ENCODE measurements at places on chromosomes 11 and 22. TPM values are rescaled to one million over a fixed set of nuclear protein-coding genes. Genes with fewer than 3 reads are reported as not detected.

The OSBP2 gene
- 1.4 TPM for total RNA-seq

GRCh38 chr11:14356342-14356741 lies 2.6 kb downstream of the RRAS2 start:
- no peak for DNase-seq

DNA sequence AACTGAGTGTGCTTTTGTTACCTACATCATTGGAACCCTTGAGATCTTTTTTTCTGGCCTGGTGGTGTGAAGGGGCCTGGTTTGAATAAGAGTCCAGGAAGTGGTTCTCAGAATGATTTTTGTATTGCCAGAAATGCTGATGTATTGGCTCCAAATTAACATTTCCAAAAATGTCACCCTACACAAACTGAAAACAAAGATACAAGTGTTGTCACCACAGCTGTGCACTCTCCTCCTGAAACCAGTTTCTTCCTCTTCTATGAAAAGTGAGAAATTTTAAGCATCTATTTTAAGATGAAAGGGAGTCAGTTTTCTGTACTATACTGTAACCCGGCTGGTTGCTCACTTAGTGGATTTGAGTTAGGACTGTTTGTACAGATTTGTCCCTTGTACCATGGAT lies 218.8 kb downstream of the PGR start:
- no peak for DNase-seq

The GLYAT gene
- not detected for total RNA-seq

DNA sequence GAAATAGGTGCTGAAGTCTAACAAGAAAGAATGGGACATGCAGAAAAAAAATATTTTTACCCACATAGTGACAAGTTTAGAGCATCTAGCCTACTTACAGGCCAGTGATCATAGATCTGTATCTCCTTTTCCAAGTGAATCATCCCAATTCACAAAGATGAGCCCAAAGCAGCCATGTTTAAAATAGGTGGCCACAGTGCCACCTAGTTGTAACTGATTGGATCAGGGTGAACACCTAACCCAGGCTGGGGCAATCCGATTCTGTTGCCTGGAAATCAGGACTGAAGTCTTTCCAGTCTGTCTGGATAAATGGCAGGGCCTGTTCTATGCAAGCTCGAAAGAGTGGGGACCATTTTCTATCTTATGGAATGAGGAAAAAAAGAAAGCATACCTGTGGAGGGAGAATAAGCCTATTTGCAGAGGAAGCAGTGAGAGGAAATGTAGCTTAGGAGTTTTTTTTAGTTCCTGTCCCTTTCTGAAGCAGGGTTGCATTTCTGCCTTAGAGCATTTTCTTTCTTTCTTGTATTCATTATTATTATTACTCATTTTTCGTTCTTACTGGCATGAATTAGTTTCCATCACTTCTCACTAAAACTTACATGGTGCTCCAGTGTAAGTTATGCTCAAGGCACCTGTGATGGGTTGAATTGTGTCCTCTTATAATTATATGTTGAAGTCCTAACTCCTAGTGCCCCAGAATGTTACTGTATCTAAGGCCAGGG lies 113.2 kb upstream of the RAG2 start:
- DNase-seq: no peak

DNA sequence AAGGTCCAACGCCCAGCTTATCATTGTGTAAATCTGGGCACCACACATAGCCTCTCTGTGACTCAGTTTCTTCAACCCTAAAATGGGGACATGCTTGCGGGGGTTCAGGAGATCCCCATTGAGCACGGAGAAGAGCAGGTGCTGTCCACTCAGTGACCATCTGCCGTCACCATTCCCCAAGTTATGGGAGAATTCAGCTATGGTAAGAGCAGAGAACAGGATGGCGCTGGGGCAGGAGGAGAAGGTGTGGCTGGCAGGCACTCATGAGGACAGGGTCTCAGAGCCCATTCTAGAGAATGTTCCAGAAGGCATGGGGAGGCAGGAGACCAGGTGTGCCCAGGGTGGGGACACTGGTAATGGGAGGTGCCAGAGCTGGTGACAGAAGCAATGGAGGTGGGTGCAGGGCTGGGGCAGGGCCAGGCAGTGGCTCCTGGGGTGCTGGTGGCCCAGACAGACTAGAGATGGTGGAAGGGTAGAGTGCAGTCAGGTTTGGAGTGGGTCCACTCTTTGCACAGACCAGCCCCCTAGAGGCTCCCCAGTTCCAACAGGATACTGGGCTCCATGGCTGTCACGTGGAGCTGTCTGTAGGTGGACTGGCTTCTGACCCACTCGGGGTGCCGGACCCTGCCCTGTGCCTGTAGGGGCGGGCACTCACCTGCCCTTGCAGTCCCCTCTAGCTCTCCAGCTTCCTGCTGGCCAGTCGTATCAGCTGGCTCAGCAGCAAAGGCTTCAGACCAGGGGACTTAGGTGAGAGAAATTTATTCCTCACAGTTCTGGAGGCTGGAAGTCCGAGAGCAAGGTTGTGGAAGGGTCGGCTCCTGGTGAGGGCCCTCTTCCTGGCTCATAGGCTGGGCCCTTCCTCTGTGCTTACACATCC lies 84.7 kb downstream of the CDKN1C start:
- peak; percentile 13 for DNase-seq

- DNase-seq: no peak
Observed at GRCh38 chr11:12668166-12668565, 6.1 kb upstream of the TEAD1 start.

The H19 gene
- total RNA-seq: 302 TPM

GRCh38 chr11:125443767-125444311 lies 52.2 kb downstream of the FEZ1 start:
- DNase-seq: no peak

- no peak for DNase-seq
Observed at GRCh38 chr22:17890245-17890671, 116.0 kb upstream of the BID start.

The CD3D gene
- 1.5 TPM for total RNA-seq

DNA sequence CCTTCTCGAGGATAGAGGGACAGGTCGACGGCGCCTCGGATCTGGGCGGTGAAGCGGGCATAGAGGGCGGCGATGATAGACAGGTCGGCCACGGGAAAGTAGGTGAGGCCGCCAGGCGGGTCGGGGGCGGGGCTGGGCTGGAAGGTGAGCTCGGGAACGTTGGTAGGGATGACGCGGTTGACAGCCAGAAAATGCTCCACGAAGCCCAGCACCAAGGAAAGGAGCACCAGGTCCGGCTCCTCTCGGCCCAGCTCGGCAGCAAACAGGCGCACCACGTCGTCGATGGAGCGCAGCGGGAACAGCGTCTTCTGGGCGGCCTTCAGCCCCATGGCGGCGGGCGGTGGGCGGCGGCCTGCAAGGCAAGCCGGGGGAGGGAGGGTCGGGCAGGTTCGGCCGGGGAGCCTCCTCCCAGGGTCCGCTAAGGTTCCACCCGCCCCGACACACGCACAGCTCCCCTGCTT lies 540 bp downstream of the MEN1 start:
- no peak for DNase-seq

DNA sequence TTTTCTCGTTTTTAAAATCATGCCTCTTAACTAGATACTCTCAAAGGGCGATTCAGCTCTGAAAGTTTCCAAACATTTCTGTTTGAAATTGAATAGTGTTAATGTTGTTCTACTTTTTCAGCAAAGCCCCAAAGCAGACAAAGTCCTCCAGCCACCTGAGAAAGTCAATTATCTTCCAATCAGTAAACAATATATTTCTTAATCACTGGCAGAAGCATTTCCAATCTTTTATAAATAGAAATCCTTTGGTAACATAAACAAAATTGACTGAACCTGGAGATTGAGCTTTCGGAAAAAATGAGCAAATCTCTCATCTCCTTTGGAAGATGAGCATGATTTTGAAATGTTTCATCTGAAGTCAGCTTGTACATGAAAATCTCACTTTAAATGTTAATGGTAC lies 84.4 kb upstream of the FIBIN start:
- DNase-seq: no peak

DNA sequence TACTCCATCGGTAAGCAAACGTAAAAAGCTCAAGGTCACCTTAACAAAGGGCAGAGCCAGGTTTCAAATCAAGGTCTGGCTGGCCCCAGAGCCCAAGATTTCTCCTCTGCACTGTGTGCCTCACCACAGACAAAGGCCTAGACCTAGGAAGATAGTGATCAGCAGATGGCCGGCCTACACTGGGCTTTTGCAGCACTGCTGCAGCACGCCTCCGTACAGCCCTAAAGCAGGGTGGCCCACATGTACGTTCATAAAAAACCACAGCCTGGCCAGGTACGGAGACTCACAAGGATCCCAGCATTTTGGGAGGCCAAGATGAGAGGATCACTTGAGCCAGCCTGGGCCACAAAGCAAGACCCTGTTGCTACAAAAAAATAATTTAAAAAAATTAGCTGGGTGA lies 106.3 kb upstream of the PITPNB start:
- peak; percentile 4 for DNase-seq

The F2 gene
- total RNA-seq: 0.12 TPM

DNA sequence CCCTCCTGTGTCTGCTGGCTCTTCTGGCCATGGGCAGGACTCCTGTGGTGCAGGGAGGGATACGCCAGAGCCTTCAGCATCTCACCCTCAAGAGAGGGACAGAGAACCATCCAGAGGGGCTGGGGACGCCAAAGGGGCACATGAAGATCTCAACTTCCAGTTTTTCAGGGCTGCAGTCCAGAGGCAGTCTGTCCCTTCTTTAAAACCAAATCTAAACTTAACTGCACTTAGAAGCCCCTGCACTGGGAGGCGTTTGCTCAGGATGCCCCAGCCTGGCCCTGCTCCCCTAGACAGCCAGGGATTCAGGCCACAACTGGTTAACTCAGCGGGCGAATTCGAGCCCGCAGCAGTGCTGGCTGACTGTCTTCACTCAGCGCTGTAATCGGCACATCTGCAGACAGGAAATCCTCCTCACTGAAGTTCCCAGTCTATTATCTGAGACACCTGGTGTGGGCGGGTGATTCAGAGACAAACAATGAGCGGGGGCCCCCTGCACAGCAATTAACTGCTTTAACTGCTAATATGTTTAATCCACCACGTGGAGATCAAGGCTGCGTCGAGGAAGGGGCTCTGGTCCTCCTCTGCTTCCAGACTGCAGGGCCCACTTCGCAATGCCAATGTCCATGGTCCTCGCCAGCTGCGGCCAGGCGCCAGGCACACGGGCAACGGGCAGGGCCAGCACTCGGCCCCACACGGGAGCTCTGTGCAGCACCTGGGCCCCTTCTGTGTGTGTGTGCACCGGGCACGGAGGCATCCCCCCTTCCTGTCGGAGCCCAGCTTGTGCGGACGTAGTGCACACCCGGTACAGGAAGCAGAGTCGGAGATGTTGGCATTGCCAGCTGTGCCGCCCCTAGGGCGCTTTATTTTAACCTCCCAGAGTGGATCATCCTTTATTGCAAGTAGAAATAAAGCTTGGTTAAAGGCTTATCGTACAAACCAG lies 36.9 kb upstream of the GNB1L start:
- DNase-seq: no peak

The PPP1R14B gene
- total RNA-seq: 27.8 TPM

The TYMP gene
- 17.8 TPM for total RNA-seq

The KDM4E gene
- total RNA-seq: not detected

GRCh38 chr11:36724742-36725385 lies 126.8 kb upstream of the RAG2 start:
- DNase-seq: no peak

GRCh38 chr22:45974498-45974897 lies 2.5 kb downstream of the WNT7B start:
- DNase-seq: no peak

DNA sequence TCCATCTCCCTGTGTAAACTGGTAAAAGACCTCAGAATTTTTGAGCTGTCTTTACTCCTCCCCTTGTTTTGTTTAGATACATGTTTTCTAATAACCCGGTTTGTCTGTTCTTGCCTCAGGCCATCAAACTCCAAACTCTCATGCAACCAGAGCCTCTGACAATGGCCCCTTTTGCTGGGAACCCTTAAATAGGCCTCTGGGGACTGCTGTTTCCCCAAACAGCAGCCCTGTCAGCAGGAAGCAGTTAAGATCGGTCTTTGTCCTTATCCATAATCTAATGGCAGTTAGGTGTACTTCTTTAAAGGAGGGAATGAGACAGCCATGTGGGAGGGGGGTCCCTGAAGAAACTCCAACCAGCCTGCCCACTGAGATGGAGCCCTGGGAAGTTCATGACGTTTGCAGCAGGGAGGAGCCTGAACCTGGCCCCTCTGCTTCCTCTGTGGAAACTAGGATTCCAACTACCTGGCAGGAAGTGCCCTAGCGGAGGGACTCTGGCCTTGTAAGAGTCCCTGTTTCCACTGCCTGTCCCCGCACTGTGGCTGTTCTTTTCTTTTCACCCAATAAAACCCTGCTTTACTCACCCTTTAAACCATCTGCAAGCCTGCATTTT lies 1354.4 kb downstream of the LRRC4C start:
- no peak for DNase-seq

- DNase-seq: no peak
Observed at GRCh38 chr11:15114501-15115475, at the start of gene INSC. INSC (plus strand) TSS chr11:15114923; CDS start chr11:15149175, 34,252 bp downstream.

DNA sequence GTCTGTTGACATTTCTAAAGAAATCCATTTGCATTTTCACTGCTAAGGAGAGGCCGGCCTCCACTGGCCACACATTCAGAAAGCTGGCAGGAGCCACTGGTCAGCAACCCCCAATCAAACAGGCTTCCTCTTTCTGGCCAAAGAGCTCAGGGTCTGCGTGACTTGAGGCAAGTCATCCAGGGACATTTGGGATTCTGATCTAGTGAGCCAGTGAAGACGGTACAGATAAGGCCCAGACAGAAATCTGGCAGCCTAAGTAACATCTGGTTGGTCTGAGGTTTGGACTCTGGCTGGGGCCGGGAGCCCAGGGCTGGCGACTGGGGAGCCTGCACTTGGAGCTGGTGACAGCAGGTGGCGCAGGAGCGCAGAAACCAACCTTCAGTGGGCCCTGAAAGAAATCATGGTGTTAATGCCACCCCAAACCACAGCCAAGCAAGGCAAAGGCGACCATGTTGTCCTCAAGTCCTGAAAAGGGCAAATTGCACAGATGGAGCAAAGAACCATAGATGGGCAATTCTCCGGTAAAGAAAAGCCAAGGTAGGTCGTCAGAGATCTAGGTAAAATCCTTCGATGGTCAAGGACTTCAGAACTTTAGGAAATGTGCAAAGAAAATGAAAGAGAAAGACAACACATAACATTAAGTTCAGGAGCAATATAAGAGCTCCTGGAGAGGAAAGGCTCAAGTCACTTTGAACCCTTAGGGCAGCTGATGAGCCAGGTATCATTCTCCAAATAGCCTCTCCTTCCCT lies 99.4 kb upstream of the BLID start:
- peak; percentile 81 for DNase-seq

Data from ovary (tissue), 10 donors.